Chondrocyte (in vitro differentiated cells): ENCODE measurements at places on chromosomes 16 and 17. TPM values are rescaled to one million over a fixed set of nuclear protein-coding genes. Genes with fewer than 3 reads are reported as not detected.

Gene ABCA8
- total RNA-seq = 1.5 to 21.0 TPM (median 2.4 TPM) in 3 replicates

Gene C17orf67
- 1.5 to 1.8 TPM (median 1.6 TPM) in 3 replicates for total RNA-seq

Gene KRTAP4-3
- total RNA-seq = not detected in 3 replicates

Gene PPL
- 0.22 to 1.2 TPM (median 0.97 TPM) in 3 replicates for total RNA-seq

Gene GOT2
- total RNA-seq = 54.5 to 74.9 TPM (median 55.4 TPM) in 3 replicates

Gene MRPS23
- 30.3 to 33.3 TPM (median 33.1 TPM) in 3 replicates for total RNA-seq

GRCh38 chr17:9408868-9409829 is 166.5 kb downstream of the STX8 start:
- H3K27me3 ChIP-seq = no peaks in the 10 kb centered on the region
- peak overlapping the region; percentile 42 for H3K27ac ChIP-seq
- peaks cover 33% of the 10 kb centered on the region for H3K4me1 ChIP-seq
- H3K36me3 ChIP-seq = peaks cover 3% of the 10 kb centered on the region

DNA sequence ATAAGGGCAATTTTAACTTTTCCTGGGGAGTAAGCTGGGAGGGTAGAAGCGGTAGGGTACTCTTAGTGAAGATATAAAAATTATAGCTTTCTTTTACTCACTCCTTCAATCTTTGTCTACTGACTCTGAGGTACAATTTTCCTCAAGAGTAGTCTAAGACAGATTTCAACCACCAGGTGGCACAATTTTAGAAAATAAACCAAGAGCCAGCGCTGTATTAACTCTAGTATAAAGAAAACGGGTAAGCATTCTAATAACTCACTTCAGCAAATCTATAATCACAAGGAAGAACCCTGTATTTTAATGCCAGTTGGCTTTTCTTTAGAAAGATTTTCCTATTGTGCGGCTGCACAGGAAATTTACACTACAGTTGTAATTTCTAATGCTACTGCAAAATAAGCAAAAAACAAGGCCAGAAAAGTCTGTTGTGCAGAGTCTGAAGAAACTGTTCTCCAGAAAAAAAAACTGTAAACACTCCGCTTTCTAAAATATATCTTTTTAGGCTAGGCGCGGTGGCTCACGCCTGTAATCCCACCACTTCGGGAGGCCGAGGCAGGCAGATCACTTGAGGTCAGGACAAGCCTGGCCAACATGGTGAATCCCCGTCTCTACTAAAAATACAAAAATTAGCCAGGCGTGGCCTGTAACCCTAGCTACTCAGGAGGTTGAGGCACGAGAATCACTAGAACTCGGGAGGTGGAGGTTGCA is 1.9 kb downstream of the CMC2 start:
- peaks cover 42% of the 10 kb centered on the region for H3K4me1 ChIP-seq
- H3K27me3 ChIP-seq = no peaks in the 10 kb centered on the region
- DNase-seq = no peak
- peak overlapping the region; percentile 85 for H3K27ac ChIP-seq
- peak overlapping the region; percentile 54 for H3K4me3 ChIP-seq

DNA sequence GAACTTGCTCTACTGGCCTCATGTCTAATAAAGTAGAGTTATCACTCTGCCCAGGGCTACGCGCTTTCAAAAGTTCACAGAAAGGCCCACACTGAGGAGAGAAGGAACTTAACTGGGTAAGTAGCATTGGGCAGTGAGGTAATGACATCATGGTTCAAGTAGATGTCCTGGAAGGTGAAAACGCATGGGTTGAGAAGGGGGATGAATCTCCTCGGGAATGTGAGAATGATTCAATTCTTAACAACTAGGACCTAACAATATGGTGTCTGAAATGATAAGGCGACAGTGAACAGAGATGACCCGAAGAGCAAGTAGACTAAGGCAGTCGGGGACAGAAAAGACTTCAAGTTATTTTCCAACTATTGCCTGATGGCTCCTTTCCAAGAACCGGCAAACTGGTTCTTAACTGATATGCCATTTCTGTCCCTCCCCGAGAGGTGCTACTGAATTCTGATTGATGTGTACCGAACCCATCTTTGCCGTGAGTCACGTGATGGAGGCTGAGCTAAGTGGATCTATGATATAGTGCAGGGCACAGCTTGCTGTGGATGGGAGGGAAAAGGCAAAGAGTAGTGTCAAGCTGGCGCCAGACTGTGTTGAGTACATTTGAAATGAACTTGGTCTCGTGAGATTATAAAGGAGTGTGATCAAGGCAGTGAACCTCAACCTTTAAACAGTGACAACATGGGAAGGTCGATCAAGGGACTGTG is 44.1 kb downstream of the MARCHF10 start:
- H3K27me3 ChIP-seq = no peaks in the 10 kb centered on the region
- no peak for DNase-seq
- no peak overlapping the region for H3K4me3 ChIP-seq
- no peaks in the 10 kb centered on the region for H3K36me3 ChIP-seq
- no peak overlapping the region for H3K27ac ChIP-seq

DNA sequence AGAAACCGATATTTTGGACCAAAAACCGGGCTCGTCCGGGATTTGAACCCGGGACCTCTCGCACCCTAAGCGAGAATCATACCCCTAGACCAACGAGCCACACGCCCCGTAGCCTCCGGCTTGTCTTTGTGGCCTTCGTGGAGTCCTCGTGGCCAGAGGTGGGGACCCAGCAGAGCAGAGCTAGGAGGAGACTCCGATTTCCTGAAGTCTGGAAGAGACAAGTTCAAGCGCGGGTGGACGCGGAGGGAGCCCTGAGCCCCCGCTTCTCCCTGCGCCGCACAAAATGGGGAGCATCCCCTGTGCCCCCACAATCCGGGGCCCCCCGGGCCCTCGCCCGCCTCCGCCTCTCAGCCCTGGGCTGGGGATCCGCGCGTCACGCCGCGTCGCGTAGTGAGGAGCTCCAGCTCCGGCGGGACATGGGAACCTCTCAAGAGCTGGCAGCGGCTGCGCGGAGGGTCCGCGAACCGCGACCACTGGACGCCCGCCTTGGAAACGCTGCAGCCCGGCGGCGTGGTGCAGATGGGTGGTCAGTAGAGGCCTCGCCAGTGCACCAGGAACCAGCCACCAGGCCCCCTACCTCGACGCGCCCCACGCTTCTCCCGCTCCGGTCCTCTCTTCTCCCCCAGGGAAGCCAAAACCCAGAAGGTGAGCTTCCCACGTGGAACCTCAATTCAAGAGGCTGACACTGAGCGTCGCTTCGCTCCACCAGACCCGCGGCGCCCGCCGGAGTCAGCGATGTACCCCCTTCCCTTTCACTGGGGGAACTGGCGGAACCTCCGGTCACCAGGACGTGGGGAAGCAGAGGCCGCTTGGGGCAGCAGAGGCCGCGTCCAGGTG is 5.2 kb upstream of the OR1F1 start:
- H3K27me3 ChIP-seq = peaks cover 28% of the 10 kb centered on the region
- DNase-seq = peak; percentile 87
- H3K27ac ChIP-seq = peak overlapping the region; percentile 24
- peaks cover 36% of the 10 kb centered on the region for H3K4me1 ChIP-seq
